CD4-positive, alpha-beta memory T cell (primary cell): ENCODE measurements at places on chromosomes 13 and 19.

- no peak for DNase-seq
Observed at GRCh38 chr19:1080360-1081161, 13.6 kb downstream of the ARHGAP45 start.

DNA sequence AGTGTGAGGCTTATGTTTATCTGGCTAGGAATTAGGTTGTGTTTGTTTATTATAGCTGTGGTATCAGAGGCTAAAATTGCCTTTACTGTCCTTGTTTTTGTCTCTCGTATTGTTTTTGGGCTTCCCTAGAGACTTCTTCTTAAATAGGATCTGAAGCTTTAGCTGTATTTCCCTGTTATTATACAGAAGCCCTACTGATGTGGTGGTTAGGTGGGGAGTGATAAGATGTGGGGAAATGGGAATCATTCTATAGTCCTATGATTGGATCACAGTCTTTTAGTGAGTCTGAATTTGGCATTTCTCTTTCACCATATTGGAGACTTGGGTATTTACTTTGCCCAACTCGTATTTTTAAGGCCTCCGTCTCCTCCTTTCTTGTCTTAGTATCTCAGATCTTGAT is 8.3 kb upstream of the KL start:
- no peak for DNase-seq

GRCh38 chr19:389255-389934 is 19.6 kb downstream of the C2CD4C start:
- no peak for DNase-seq

DNA sequence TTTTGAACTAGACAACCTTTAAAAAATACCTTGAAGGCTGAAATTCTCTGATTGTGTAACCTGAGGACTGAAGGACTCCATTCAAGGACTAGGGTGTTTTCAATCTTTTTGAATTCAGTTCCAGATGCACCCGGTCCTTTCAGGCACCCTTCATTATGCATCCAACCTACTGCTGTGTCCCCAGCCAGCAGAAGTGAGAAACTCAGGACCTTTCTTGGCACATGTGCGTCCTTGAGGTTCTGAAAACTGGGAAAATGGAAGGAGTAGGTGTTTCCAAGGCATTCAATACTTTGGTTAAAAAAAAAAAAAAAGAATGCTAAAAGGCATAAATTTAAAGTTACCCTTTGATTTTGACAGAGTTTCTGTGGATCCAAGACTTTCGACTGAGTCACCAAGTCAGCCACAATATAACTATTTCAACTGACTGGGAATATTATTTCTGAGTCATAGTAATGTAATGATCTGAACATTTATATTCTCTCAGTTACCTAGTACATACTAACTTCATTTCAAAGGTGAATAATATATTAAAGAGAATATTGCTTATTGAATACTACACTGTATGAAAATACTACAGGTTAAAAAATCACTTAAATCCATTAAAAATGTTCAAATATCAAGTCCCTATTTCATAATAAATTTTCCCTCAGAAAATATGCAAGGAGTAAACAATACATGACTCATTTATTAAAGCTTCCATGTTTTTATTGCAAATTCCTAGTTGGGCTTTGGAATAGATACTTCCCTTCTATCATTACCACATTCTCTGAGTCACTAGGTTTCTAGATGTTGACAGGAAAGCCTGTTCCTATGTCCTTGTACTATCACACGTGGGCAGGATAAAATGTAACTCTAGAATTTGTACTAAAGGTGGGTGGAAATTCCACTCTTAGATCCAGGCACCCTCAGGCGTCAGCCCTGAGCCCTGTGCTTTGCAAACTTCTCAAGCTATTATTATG is 2.4 kb upstream of the ITGBL1 start:
- DNase-seq = no peak

DNA sequence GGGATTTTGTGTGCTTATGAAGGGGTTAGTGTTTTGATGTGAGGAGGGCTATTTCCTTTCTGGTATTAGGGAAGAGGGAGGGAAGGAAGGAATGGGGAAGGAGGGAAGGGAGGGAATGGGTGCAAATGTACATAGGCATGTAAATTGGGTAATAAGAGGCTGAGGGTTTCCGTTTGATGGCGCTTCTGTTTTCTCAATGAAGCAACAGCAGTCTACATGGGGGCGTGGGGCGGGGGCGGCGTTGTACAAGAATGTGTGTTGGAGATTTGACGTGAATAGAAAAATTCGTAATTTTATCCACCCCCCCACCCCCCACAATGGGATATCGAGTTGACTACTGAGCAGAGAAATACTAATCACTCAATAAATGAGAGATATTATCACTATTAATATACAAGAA is 52.5 kb downstream of the PDS5B start:
- no peak for DNase-seq

GRCh38 chr19:3457528-3458228 is 22.6 kb downstream of the SMIM24 start:
- no peak for DNase-seq

- DNase-seq = no peak
Observed at GRCh38 chr19:35596366-35596999, 10.5 kb downstream of the PMIS2 start.

DNA sequence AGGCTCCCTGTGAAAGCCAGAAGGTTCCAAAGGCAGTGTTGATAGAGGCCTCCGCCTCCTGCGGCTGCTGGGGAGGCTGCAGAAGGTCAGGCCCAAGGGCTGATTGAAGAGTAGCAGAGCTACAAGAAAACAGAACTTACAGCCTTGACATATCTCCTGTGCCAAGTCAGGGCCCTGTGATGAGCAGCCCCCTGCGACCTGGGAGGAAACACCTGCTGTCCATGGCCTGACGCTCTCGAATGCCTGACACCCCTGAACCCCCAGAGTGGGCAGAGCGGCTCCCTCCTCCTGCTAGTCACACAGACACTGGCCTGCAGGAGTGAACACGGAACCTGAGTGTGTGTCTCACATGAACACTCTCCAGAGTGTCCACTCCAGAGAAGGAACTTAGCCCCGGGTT is 38.2 kb upstream of the TUBGCP3 start:
- DNase-seq = no peak

DNA sequence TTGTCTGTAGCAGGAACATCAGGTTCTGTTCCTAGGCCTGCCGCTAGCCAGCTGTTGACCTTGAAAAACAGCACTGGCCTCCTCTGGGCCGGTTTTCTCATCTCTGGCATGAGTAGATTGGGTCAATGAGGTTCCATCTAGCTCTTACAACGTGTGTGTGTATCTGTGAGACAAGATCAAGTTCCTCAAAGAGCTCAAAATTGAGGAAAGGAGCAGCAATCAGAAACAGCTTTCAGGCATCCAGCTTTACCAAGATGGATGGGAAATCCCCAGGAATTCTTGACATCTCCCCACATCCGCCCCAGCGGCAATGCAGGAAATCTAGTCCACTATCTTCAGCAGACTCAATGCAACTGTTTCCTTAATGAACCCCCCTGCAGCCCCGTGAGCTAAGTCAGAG is 4.9 kb downstream of the FLT1 start:
- no peak for DNase-seq

GRCh38 chr19:14595558-14595957 is 12.7 kb downstream of the CLEC17A start:
- DNase-seq = no peak

DNA sequence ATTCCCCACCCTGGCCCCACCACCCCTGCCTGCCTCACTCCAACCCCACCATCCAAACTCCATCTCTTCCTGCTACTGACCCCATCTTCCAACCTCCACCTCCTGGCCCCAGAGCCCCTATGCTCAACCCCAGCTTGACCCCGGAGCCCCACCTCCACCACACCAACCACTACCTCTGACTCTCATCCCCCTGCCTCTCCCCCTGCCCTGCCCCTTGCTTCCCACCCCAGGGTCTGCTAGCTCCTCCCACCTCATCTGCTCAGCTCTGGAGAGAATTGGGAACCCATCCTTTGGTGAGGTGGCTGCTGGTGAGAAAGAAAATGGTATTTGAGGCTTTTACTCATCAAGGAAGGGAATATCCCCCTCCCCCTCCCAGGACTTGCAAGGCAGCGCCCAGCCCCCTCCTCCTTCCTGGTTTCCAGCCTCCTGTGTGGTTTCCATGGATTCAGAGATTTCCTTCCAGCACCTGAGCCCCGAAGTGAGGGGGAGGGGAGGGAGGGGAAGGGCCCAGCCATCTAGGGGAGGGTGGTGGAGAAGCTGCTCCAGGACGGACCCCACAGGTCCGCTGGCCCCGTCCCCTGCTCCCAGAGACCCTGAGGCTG is 11.4 kb upstream of the PEPD start:
- DNase-seq = no peak

GRCh38 chr19:56321989-56322440 is 7.4 kb upstream of the ZSCAN5A start:
- no peak for DNase-seq
